Endodermal cell (in vitro differentiated cells): ENCODE measurements at places on chromosomes 11 and 22.

DNA sequence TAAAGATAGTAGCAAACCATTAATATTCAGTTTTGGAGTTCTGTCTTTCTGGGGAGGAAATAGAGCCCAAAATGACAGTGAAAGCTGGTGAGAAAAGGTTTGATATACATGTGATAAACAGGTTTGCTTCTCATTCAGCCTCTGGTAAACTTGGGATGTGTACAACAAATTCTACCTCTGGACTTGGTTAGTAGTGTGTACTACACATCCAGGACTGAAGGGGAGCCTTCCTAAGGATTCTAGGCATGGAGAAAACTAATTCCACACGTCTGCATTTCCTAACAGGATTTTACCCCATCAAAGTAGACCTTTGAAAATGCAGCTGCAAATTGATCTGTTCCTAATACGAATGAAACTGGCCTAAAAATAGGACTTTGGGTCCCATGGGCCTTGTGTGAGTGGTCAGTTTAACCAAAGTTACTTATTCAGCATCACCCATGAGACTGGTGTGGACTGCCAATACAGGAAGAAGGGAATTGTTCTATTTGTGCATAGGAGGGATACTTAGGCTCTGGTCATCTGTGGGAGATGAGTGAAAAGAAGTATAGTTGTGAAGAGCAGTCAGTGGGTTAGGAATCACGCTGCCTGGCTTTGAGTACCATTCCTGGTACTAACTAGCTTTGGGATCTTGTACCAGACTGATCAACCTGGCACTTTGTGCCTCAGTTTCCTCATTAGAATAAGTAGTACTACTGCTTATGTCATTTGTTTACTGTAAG, 74.2 kb downstream of the YAP1 start:
- H3K27me3 ChIP-seq = no peaks in the 10 kb centered on the region
- no peak for DNase-seq
- peaks cover 17% of the 10 kb centered on the region for H3K4me1 ChIP-seq

- no peak overlapping the region for H3K27ac ChIP-seq
- DNase-seq = no peak
- peaks cover 5% of the 10 kb centered on the region for H3K27me3 ChIP-seq
- no peaks in the 10 kb centered on the region for H3K4me1 ChIP-seq
- H3K36me3 ChIP-seq = no peaks in the 10 kb centered on the region
Measured at GRCh38 chr11:86747801-86748200, 52.5 kb upstream of the PRSS23 start.

DNA sequence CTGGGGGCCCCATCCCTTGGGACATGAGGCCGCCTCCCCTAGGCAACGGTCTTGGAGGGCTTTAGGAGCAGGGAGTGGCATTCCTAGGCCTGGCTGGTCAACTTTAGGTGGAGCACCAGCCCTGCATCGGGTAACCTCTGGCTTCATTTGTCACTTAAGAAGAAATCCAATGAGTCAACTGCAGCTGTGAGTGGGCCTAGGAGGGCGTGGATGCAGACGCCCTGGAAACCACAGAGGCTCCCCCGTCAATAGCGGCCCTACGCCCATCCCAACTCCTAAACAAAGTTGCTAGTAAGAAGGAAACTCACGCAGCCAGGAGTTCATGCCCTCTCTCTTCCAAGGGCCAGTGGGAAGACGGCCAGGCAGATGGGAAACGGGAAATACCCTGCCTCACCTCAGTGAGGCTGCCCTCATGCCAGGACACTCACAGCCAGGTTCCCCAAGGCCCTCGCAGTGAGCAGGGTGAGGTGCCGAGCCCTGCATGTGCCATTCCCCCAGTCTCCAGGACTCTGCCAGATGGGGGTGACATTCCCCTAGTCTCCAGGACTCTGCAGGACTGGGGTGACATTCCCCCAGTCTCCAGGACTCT, 20.8 kb downstream of the BID start:
- no peak for DNase-seq
- H3K36me3 ChIP-seq = no peaks in the 10 kb centered on the region
- no peak overlapping the region for H3K27ac ChIP-seq
- H3K27me3 ChIP-seq = no peaks in the 10 kb centered on the region
- no peaks in the 10 kb centered on the region for H3K4me1 ChIP-seq

GRCh38 chr22:39130892-39131855, 21.3 kb downstream of the CBX7 start:
- H3K4me3 ChIP-seq = no peak overlapping the region
- peaks cover 9% of the 10 kb centered on the region for H3K4me1 ChIP-seq
- H3K36me3 ChIP-seq = no peaks in the 10 kb centered on the region

DNA sequence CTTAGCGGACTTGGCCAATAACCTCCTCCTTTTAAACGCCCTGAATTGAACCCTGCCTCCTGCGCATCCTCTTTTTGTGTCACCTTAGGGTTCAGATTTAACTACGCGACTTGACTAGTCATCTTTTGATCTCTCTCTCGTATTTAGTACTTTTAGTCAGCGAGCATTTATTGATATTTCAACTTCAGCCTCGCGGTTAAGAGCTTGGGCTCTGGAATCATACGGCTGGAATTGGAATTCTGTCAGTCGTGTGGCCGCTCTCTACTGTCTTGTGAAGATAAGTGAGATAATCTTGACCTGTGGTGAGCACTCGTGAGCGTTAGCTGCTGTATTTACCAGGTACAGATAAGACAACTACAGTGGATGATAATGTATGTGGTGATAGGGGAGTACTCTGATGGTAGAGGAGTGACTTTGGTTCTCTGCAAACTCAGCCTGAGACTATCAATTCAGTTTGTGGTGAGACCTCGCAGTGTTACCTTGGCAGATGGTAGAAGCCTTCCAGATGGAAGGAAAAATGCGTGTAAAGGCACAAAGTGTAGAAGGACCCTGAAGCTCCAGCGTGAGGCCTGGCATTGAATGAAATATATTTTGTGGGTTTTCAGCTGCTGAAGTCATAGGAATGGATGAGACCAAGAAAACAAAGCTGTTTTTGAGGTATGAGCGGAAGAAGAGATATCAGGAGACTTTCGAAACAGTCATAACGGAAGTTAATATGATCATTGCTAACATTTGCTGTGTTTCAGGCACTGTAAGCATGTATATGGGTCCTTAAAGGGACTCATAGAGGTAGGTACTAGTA, 682 bp downstream of the ATM start:
- peak overlapping the region; percentile 95 for H3K4me3 ChIP-seq
- no peaks in the 10 kb centered on the region for H3K27me3 ChIP-seq
- H3K36me3 ChIP-seq = peaks cover 2% of the 10 kb centered on the region
- H3K27ac ChIP-seq = peak overlapping the region; percentile 86

DNA sequence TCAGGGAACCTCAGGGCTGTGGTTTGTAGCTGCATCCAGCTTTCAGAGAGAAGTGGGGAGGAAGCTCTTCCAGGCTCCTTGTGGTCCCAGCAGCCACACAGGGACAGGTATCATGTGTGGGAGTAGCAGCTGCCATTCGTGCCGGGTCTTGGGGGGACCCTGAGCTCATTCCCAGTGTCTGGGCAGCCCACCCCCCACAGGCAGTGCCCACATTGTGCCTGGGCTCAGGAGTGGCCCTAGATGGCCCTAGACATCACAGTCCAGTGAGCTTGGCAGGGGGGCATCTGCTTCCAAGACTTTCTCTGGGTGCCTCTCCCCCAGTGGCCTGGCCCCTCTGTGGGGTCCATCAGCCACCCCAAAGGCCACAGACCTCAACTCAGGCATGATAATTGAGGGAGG, 619.7 kb downstream of the BRD1 start:
- no peak overlapping the region for H3K4me3 ChIP-seq
- H3K36me3 ChIP-seq = no peaks in the 10 kb centered on the region
- H3K4me1 ChIP-seq = no peaks in the 10 kb centered on the region
- H3K27me3 ChIP-seq = no peaks in the 10 kb centered on the region

DNA sequence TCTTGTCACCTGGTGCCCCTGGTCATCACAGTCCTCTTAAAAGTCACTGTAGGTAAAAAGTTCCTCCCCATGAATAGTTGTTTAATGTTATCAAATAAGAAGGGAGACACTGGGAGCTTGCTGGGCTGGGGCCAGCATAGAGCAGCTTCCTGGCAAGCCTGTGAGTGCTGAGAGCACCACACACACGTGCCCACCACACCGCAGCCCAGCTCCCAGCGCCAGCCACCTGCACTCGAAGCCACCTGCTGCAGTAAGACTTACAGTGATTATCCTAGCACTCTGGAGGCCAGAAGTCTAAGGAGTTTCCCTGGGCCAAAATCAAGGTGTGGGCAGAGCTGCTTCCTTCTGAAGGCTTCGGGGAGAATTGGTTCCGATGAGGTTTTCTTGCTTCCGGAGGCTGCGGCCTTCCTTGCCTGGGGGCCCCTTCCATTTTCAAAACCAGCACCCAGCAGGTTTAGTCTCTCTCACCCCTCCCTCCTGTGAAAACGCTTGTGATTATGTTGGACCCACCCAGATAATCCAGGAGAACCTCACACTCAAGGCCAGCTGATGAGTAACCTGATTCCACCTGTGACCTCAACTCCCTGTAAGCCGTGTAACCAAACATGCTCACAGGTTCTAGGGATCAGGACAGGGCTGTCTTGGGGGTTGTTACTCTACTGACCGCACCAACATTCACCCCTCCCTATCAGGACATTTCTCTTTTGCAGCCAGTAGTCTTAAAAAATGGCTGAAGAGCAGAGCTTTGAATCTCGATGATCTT, 687.2 kb downstream of the TBC1D22A start:
- no peaks in the 10 kb centered on the region for H3K4me1 ChIP-seq
- no peak overlapping the region for H3K4me3 ChIP-seq
- no peak overlapping the region for H3K27ac ChIP-seq
- no peaks in the 10 kb centered on the region for H3K36me3 ChIP-seq
- H3K27me3 ChIP-seq = no peaks in the 10 kb centered on the region

- no peak overlapping the region for H3K4me3 ChIP-seq
- DNase-seq = peak; percentile 25
- H3K36me3 ChIP-seq = no peaks in the 10 kb centered on the region
- H3K27ac ChIP-seq = no peak overlapping the region
- H3K4me1 ChIP-seq = no peaks in the 10 kb centered on the region
Measured at GRCh38 chr11:19398273-19398672, 157.5 kb upstream of the E2F8 start.

DNA sequence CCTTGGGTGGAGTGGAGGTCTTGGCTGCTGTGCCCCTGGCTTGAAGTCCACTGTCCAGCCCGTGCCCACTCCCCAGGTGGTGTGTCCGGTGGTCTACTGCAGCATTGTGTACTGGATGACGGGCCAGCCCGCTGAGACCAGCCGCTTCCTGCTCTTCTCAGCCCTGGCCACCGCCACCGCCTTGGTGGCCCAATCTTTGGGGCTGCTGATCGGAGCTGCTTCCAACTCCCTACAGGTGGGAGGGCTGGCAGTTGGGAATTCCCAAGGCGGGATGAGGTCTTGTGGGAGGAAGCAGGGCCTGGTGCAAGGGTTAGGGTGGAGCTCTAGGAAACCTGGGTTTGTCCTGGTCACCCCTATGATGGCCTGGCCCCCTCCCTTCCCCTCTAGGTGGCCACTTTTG, 8.4 kb upstream of the NLRX1 start:
- no peaks in the 10 kb centered on the region for H3K4me1 ChIP-seq
- DNase-seq = no peak
- no peaks in the 10 kb centered on the region for H3K36me3 ChIP-seq
- H3K27ac ChIP-seq = no peak overlapping the region
- H3K27me3 ChIP-seq = no peaks in the 10 kb centered on the region

- H3K27ac ChIP-seq = no peak overlapping the region
- H3K4me3 ChIP-seq = no peak overlapping the region
- H3K36me3 ChIP-seq = no peaks in the 10 kb centered on the region
- no peaks in the 10 kb centered on the region for H3K4me1 ChIP-seq
Measured at GRCh38 chr11:124108156-124108555, 7.1 kb upstream of the VWA5A start.

DNA sequence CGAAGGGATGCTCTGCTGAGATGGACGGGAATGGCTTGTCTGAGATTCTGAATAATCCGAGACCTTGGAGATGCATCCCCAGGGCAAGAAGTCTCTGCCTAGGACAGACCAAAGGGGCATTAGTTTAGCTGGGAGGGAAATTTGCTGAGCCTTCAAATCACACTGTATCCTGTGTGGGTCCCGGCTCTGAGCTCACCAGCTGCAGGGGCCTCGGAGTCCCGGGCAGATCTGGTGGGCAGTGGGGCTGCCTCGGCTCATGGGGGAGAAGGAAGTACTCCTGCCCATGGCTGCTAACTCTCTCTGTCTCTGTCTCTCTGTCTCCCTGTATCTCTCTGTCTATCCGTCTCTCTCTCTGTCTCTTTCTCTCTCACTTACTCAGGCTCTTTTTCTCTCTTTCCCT, 522.4 kb downstream of the TBC1D22A start:
- no peaks in the 10 kb centered on the region for H3K27me3 ChIP-seq
- H3K4me1 ChIP-seq = no peaks in the 10 kb centered on the region
- DNase-seq = no peak
- H3K36me3 ChIP-seq = no peaks in the 10 kb centered on the region

- H3K36me3 ChIP-seq = no peaks in the 10 kb centered on the region
- H3K4me1 ChIP-seq = no peaks in the 10 kb centered on the region
- no peak overlapping the region for H3K4me3 ChIP-seq
- DNase-seq = no peak
- peaks cover 28% of the 10 kb centered on the region for H3K27me3 ChIP-seq
Measured at GRCh38 chr11:76684516-76684915, 14.0 kb upstream of the LRRC32 start.

GRCh38 chr11:32005786-32006416, 85.0 kb upstream of the RCN1 start:
- H3K4me1 ChIP-seq = peaks cover 5% of the 10 kb centered on the region
- peaks cover 4% of the 10 kb centered on the region for H3K27me3 ChIP-seq
- H3K27ac ChIP-seq = no peak overlapping the region

DNA sequence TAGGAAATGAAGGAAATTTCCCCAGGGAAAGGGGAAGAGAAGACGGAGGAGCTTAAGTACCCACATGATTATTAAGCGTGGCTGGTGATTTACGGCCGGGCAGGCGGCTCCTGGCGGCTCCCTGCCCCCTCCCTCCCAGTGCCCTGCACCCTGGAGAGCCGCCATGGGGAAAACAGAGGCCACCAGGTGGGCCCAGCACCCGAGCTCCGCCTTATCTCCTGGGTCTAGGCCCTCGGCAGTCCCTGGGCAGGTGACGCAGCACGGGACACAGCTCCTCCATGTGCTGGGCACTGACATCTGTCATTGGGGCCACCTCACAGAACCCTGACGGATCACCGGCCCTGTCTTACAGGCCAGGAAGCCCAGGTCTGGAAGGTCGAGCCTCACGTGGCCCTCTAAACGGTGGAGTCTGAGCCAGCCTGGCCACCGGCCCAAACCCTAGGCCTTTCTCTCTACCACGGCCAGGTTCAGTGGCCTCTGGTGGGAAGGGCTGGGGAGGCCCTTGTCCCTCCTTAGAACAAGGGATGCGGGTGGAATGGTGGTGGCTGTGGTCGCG, 60.2 kb upstream of the PPARA start:
- H3K4me1 ChIP-seq = no peaks in the 10 kb centered on the region
- H3K27me3 ChIP-seq = no peaks in the 10 kb centered on the region
- no peak for DNase-seq
- no peaks in the 10 kb centered on the region for H3K36me3 ChIP-seq
- H3K27ac ChIP-seq = no peak overlapping the region
- no peak overlapping the region for H3K4me3 ChIP-seq

- H3K4me1 ChIP-seq = no peaks in the 10 kb centered on the region
- no peak overlapping the region for H3K4me3 ChIP-seq
- no peak for DNase-seq
- no peak overlapping the region for H3K27ac ChIP-seq
- H3K27me3 ChIP-seq = no peaks in the 10 kb centered on the region
Measured at GRCh38 chr22:19598054-19598855, 74.0 kb upstream of the CLDN5 start.

GRCh38 chr11:11189506-11189905, 163.5 kb downstream of the CSNK2A3 start:
- H3K4me3 ChIP-seq = no peak overlapping the region
- DNase-seq = no peak
- H3K27ac ChIP-seq = no peak overlapping the region

GRCh38 chr22:44295406-44295805, 17.3 kb downstream of the SHISAL1 start:
- no peaks in the 10 kb centered on the region for H3K36me3 ChIP-seq
- no peaks in the 10 kb centered on the region for H3K4me1 ChIP-seq
- H3K4me3 ChIP-seq = no peak overlapping the region
- no peak for DNase-seq
